Cerebellar cortex (tissue), 1 donor: ENCODE measurements at places on chromosomes 6 and 20.

GRCh38 chr6:70708448-70708847 is 40.8 kb downstream of the SMAP1 start:
- DNase-seq, result no peak

- no peak for DNase-seq
Measured at GRCh38 chr6:136956590-136957544, 34.8 kb downstream of the SLC35D3 start.

DNA sequence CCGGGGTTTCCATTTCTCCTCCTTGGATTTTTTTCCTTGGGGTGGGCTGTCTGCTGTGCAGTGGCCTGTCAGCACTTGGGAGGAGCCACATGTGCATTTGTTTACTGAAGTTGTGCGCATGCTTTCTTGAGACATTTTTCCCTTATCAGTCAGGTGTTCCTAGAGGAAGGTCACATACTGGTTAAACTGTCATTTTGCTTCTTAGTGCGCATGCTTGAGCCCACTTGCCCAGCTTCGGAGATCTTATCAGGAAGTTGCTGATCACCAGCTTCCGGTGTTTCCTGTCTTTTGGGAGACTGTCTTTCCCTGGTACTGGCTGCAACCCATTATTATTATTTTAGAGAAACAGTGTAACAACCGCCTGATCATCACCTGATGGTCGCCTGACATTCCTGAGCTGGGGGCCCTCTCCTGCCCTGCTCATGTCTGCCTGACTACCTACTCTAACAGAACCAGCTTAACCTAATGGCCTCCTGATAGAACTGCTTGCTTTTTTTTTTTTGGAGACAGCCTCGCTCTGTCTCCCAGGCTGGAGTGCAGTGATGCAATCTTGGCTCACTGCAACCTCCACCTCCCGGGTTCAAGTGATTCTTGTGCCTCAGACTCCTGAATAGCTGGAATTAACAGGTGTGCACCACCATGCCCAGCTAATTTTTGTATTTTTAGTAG is 378 bp upstream of the ERVFRD-1 start:
- no peak for DNase-seq

GRCh38 chr20:17281478-17281877 is 54.6 kb downstream of the PCSK2 start:
- DNase-seq, result peak; percentile 33

- DNase-seq, result no peak
Measured at GRCh38 chr6:21769405-21769861, 175.9 kb downstream of the SOX4 start.

- DNase-seq, result no peak
Measured at GRCh38 chr20:41098703-41099250, 38.6 kb upstream of the PLCG1 start.
